ENCODE measurements at places on chromosomes 1 and 21.

GRCh38 chr1:27592931-27593677 lies 10.8 kb downstream of the AHDC1 start:
- no peak for DNase-seq

GRCh38 chr1:74679811-74680210 lies 6.2 kb upstream of the ERICH3 start:
- DNase-seq: no peak

- DNase-seq: no peak
Observed at GRCh38 chr1:33429856-33430691, 821 bp downstream of the PHC2 start.

- no peak for DNase-seq
Observed at GRCh38 chr1:31911994-31912780, 26.0 kb downstream of the PTP4A2 start.

GRCh38 chr1:208179263-208179816 lies 64.8 kb downstream of the PLXNA2 start:
- DNase-seq: no peak

- DNase-seq: no peak
Observed at GRCh38 chr1:211326528-211327345, at the start of gene TRAF5. TSS of gene TRAF5 (plus strand) at chr1:211326833. CDS start at chr1:211353240, 26,407 bp downstream.

DNA sequence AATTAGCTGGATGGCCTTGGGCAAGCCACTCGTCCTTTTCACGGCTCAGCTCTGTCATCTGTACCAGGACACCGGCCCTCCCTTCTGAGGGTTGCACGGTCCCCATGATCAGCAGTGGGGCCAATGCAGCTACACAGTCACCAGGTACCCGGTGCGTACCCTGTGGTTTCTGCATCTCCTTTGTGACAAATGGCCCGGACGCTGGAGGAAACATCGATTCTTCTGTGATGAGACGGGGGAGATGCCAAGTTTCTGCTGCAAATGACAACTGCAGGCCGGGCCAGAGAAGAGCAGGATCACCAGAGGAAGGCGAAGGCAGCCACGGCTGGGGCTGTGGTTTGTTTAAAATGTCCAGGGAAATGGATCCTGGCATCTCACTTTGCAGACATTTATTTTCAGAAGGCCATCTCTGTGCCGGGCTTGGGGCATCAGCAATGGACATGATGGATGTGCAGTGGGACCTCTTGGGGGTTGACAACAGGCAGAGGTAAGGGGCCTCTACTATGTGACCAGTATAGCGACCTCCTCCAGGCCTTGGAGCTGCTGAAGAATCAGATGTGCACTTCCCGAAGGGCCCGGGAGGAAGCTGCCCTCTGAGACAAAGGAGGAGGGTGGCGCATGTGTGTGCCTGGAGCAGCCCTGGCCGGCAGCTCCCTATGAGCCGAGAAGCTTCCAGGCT lies 221.9 kb upstream of the C1orf174 start:
- DNase-seq: no peak

- no peak for DNase-seq
Observed at GRCh38 chr1:197910120-197910991, 6.8 kb upstream of the LHX9 start.

GRCh38 chr1:235708390-235708962 lies 58.9 kb upstream of the GNG4 start:
- DNase-seq: no peak

GRCh38 chr21:45698493-45699184 lies 55.1 kb downstream of the PCBP3 start:
- DNase-seq: no peak

Data from stimulated activated CD8-positive, alpha-beta memory T cell treated with anti-CD3 and anti-CD28 coated beads, Interleukin-7, amount 100 ng/mL, for 4 hours (primary cell).